Melanocyte of skin (primary cell): ENCODE measurements at places on chromosomes 6 and 20. TPM values are rescaled to one million over a fixed set of nuclear protein-coding genes. Genes with fewer than 3 reads are reported as not detected.

Gene TFAP2A
- total RNA-seq: 53.2 and 53.3 TPM in 2 replicates

Gene TREM1
- total RNA-seq: not detected in 2 replicates

Gene SLC17A9
- 2.9 and 5.3 TPM in 2 replicates for total RNA-seq

Gene PHACTR1
- total RNA-seq: 51.4 and 71.6 TPM in 2 replicates

Gene CD164
- total RNA-seq: 183 and 196 TPM in 2 replicates

Gene GSTA1
- total RNA-seq: not detected in 2 replicates

Gene PROKR2
- total RNA-seq: not detected in 2 replicates

Gene HMGCLL1
- not detected in 2 replicates for total RNA-seq

Gene HLA-DRA
- total RNA-seq: 22.1 and 114 TPM in 2 replicates

Gene DST
- 124 and 361 TPM in 2 replicates for total RNA-seq

Gene TP53TG5
- not detected in 2 replicates for total RNA-seq

Gene TMC2
- total RNA-seq: under 0.01 TPM in 1 of 2 replicates, not detected in the other

Gene GRIK2
- 20.4 and 31.7 TPM in 2 replicates for total RNA-seq

Gene CST2
- not detected in 2 replicates for total RNA-seq

Gene KCNK5
- total RNA-seq: under 0.01 and 0.15 TPM in 2 replicates

Gene MBOAT1
- total RNA-seq: 21.0 and 22.2 TPM in 2 replicates

Gene LY6G5C
- 0.67 and 0.77 TPM in 2 replicates for total RNA-seq

Gene ESR1
- 0.31 and 0.33 TPM in 2 replicates for total RNA-seq

Gene HLA-DQB1
- total RNA-seq: 3.3 TPM in 1 of 2 replicates, not detected in the other

Gene NUS1
- 12.7 and 19.3 TPM in 2 replicates for total RNA-seq

Gene CFAP61
- 0.73 and 1.0 TPM in 2 replicates for total RNA-seq

Gene LAMA5
- 2.0 and 4.0 TPM in 2 replicates for total RNA-seq

Gene CASS4
- under 0.01 TPM in 1 of 2 replicates, not detected in the other for total RNA-seq

Gene MYBL2
- total RNA-seq: 22.7 and 27.6 TPM in 2 replicates

Gene SLC26A8
- total RNA-seq: not detected in 2 replicates

Gene THBD
- 0.34 and 2.2 TPM in 2 replicates for total RNA-seq

Gene ENPP1
- 10.5 and 11.7 TPM in 2 replicates for total RNA-seq

Gene LRP11
- 40.3 and 41.6 TPM in 2 replicates for total RNA-seq

Gene MUCL3
- total RNA-seq: not detected in 2 replicates

Gene HUS1B
- total RNA-seq: 1.0 and 1.1 TPM in 2 replicates

Gene RBM24
- not detected in 2 replicates for total RNA-seq

Gene SLC17A1
- not detected in 2 replicates for total RNA-seq

Gene TRIM40
- total RNA-seq: not detected in 2 replicates

Gene PGC
- total RNA-seq: not detected in 2 replicates

Gene ULBP3
- total RNA-seq: 5.0 and 7.7 TPM in 2 replicates

Gene MEI4
- not detected in 2 replicates for total RNA-seq

Gene BCAS1
- total RNA-seq: under 0.01 TPM in 2 replicates

Gene FAM83D
- 8.4 and 13.8 TPM in 2 replicates for total RNA-seq

Gene MROH8
- total RNA-seq: 1.4 and 2.5 TPM in 2 replicates

Gene OR12D3
- not detected in 2 replicates for total RNA-seq

Gene ATRN
- 34.4 and 40.3 TPM in 2 replicates for total RNA-seq

Gene KCNG1
- 1.4 and 3.3 TPM in 2 replicates for total RNA-seq

Gene CENPW
- total RNA-seq: 9.1 and 11.0 TPM in 2 replicates

Gene SPINT3
- total RNA-seq: not detected in 2 replicates

Gene SUMO4
- total RNA-seq: 2.2 and 2.8 TPM in 2 replicates

Gene GPRC6A
- not detected in 2 replicates for total RNA-seq
